ENCODE measurements at places on chromosomes 13 and 19. TPM values are rescaled to one million over a fixed set of nuclear protein-coding genes. Genes with fewer than 3 reads are reported as not detected.
A peak's percentile ranks its signal among the peaks of the same experiment; 100 is the strongest.

The SPRED3 gene
- 2.1 TPM for total RNA-seq

The CDKN2D gene
- 5.4 TPM for total RNA-seq

DNA sequence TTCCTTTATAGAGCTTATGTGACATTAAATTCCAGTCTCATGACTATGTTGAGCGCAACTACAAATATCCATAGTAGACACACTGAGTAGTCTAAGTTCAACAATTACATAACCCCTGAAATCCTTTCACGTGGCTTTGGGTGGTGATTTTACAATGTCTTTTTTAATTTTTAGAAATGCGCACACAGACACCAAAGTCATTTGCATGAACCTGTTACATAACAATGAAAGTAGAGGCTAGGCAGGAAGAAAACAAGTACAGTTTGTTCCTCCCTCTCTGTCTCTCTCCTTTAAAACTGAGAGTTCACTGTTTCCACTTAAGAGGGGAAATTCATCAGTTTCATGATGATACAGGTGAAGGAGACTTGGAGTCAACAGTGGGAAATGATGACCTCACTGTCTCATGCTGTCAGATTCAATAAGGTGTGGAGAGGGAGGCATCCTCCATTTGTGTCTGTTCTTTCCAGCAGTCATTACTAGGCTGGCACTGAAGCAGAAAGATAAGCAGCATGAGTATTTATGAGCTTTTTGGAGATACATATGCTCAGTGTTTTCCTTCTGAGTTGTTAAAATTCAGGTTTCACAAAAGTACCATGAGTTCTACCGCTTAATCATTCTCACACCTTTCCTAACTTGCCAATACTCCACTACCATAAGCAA lies 201.8 kb downstream of the LHFPL6 start:
- no peak for DNase-seq

GRCh38 chr19:4088975-4089374 lies 22.3 kb upstream of the ZBTB7A start:
- peak; percentile 73 for DNase-seq

The TMEM255B gene
- 20.6 TPM for total RNA-seq

DNA sequence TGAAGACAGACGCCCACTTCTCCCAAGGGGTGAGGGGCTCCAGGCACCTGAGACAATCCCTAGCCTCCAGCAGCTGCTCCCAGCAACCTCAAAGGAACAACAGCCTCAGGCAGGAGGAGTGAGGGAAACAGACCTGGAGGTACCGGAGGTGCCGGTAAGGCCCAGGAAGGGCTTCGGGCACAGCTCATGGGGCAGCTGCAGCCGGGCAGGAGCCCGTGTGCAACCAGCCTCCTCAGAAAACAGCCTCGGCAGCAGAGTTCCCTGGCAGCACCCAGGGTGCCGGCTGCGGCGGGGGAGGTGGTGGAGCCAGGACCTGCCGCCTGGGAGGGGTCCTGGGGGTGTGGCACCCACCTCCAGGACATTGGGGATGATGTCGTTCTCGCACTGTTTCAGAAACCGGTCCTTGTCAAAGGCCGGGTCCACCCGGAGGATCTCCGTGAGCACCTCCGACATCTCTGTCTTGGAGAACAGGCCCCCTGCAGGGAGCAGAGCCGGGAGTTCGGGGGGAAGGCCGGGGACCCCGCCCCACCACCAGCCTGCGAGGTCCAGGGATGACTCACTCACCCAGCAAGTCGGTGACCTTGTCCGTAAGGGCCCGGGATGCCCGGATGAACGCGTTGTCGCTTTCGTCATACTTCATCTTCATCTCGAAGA lies 6.5 kb upstream of the CTXN1 start:
- no peak for DNase-seq

DNA sequence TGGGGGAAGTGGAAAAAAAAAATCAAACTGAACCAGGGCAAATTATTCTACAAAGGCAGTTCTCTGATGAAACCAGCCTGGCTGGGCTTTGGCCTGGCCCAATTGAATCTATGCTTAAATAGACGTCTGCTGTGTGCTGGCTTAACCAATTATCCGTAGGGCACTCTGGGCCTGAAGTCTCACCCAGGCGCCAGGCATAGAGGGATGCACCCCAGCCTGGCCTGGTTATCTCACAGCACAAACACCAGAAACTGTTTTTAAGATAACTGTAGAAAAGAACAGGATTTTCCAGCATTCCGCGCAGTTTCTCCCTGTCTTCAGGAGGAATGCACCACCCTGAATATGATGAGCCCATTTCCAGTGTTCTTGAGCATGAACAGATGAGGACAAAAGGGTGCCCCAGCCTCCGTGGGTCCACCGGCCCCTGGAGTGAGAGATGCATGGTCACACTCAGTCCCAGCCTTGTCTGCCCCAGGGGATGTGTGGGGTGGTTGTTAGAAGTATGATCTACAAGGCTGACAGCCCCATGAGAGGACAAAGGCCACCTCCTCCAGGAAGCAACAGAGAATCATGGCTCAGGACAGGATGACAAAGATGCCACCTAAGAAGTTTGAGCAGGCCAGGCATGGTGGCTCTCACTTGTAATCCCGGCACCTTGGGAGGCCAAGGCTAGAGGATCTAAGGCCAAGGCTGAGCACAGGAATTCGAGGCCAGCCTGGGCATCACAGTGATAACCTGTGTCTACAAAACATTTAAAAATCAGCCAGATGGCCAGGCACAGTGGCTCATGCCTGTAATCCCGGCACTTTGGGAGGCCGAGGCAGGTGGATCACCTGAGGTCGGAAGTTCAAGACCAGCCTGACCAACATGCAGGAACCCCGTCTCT lies 50.2 kb downstream of the PEPD start:
- no peak for DNase-seq

The SELENOV gene
- not detected for total RNA-seq

GRCh38 chr13:25660996-25661395 lies 289.2 kb downstream of the ATP8A2 start:
- DNase-seq = no peak

DNA sequence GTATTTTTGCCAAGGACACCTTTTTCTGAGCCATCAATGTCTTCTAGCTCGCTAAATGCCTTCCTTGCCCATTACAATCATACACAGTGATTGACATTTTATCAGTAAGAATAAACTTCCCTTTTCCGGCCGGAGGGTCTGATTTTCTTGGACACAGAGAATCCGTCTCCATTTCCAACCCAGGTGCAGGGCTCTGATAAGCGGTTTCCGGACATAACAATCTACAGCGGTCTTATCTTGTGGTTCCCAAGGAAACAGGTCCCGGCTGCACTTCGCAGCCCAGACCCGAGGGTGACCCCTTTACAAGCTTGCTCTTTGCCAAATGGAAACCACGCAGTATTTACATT lies 5.1 kb upstream of the ZNF77 start:
- DNase-seq = no peak

DNA sequence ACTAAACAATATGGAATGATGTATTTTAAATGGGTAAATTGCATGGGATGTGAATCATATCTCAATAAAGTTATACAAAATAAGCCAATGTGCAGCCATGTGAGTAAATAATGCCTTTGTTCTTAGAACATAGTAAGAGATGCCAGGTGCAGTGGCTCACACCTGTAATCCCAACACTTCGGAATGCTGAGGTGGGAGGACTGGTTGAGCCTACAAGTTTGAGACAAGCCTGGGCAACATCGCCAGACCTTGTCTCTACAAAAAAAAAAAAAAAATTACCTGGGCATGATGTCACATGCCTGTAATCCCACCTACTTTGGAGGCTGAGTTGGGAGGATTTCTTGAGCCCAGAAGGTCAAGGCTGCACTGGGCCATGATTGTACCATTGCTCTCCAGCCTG lies 230.7 kb downstream of the RFC3 start:
- DNase-seq = no peak

The ICAM4 gene
- 1.0 TPM for total RNA-seq

DNA sequence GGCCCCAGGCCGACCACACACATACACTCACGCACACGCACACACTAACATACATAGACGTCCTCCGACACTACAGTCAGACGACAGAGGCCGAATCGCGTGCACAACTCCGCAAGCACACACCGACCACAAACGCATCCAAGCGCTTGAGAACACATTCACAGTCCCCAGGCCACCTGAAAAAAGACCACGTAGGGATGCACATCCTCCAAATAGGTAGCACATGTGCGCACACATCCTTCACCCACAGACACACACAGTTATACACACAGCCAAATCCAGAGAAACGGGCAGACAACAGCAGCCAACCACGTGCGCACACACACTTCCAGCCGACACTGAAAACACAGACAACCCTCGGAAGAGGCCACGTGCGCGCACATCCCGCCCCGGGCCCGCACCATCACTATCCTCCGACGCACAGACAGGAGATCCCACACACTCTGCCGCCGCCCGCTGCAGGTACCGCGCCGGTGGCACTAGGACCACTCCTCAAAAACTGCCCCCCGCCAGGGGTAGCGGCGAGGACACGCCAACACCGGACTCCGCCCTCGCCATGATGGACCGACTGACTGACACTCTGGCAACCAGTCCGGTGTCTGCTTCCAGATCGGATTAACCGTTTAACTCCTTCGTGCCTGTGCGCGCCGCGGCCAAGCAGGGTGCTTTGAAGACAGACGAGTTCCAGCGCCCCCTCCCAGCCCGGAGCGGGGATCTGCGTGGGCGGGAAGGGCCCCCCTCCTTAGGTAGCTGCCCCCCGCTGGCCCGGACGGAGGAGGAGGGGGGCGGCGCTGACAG lies 493 bp upstream of the PDE4A start:
- no peak for DNase-seq

DNA sequence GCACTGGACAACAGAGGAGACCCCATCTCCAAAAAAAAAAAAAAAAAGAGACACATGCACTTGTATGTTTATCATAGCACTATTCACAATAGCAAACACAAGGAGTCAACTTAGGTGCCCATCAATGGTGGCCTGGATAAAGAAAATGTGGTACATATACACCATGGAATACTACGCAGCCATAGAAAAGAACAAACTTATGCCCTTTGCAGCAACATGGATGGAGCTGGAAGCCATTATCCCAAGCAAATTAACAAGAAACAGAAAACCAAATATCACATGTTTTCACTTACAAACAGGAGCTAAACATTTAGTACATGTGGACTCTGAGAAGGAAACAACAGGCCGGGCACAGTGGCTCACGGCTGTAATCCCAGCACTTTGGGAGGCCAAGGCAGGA lies 155.7 kb downstream of the ABCC4 start:
- no peak for DNase-seq

The PLEKHJ1 gene
- 52.0 TPM for total RNA-seq

DNA sequence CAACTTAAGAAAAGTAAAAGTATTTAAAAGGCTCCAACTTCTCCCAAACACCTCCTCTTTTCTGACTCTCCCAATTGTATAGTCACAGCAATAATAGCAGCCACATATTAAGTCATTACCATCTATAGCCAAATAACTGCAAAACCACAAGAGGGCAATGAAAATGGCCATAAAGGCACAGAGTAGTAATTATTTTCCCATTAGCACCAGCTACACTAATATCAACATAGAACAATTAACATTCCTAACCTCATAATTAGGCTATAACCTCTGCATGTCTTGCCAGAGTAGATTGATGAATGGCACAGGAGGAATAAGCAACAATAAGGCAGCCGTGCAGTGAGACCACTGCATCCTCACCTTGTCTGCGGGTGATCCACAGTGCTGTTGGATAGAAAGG lies 226.4 kb upstream of the SERP2 start:
- DNase-seq = no peak

DNA sequence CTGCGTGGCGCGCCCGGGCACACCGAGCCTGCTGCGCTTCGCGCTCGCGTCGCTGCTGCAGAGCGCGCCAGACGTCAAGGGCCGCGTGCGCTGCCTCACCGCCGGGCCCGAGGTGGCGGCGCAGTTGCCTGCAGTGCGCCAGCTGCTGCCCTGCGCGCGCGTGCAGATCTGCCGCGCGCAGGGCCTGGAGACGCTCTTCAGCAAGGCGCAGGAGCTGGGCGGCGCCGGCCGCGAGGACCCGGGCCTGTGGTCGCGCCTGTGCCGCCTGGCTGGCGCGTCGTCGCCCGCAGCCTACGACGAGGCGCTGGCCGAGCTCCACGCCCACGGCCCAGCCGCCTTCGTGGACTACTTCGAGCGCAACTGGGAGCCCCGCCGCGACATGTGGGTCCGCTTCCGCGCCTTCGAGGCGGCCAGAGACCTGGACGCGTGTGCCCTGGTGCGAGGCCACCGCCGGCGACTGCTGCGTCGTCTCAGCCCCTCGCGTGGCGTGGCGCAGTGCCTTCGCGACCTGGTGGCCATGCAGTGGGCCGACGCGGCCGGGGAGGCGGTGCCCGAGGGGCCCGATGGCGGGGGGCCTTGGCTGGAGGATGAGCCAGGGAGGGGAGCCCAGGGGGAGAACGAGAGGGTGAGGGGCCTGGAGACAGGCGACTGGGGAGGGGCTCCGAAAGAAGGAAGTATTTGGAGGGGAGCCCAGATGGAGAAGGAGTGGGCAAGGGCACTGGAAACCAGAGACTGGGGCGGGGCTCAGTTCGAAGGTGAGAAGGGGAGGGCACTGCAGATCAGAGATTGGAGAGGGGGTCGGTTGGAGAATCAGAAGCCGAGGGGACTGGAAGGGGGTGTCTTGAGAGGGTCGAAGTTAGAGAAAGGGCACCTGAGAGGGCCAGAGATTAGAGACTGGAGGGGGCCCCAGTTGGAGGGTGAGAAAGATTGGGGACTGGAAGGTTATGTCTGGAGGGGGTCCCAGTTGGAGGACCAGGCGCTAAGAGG lies 24.7 kb downstream of the ZSWIM9 start:
- no peak for DNase-seq

DNA sequence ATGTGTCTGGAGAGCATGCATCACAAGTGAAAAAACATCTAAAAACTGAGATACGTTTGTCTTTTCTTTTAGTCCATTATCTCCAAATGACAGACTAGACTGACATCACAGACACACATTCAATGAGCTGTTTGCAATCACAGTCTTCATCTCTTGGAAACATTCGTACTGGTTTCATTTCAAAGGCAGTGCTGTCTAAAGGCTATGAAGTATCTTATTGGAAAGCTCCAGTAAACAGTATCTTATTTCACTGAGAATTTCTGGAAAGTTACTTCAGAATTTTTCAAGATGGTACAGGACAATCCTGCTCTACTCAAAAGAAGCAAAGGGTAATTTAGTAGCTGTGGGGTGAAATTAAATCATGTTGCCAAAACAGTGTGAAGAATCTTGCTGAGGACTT lies 53.5 kb upstream of the TNFRSF19 start:
- DNase-seq = no peak

The CAPN12 gene
- 27.6 TPM for total RNA-seq

DNA sequence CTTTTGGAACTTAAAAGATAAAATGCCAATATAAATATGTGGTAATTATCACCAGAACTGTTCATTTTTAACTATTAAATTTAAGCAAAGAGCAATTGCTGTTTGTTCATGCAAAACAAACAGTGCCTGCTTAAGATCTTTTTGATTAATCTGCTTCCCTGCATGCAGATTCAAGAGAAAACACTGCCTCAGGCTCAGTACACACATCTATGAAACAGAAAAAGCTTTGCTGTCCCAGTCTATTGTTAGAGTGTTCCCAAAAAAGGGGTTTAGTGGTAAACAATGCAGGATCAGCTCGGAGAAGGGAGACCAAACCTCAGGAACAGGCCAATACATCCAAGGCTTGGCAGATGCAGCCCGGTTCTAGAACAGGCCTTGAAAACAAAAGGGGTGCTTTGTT lies 49.3 kb upstream of the TDRD3 start:
- DNase-seq = no peak

The CRB3 gene
- 23.6 TPM for total RNA-seq

- DNase-seq = no peak
Measured at GRCh38 chr19:13987101-13987890, 18.8 kb downstream of the RFX1 start.

Data from ureter (tissue), 1 donor.